ENCODE measurements at places on chromosomes 6 and 20.

GRCh38 chr6:88454658-88455057, 288.5 kb upstream of the CNR1 start:
- DNase-seq = no peak

DNA sequence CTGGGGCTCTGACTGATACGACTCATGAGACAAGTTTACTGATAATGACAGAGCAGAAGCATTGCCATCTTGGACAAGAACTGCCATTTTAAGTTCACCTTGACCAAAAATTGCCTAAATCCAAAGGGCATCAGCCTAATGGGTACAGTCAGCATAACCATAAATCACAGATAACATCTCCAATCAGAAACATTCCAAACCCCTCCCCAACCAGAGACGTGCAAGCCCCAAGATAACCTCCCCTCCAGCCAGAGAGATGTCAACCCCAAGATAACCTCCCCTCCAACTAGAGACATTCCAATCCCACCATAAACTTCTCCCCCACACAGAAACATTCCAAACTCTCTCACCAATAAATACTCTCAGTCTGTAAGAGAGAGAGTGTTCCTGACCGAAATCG, 10.5 kb downstream of the GPLD1 start:
- DNase-seq = no peak

DNA sequence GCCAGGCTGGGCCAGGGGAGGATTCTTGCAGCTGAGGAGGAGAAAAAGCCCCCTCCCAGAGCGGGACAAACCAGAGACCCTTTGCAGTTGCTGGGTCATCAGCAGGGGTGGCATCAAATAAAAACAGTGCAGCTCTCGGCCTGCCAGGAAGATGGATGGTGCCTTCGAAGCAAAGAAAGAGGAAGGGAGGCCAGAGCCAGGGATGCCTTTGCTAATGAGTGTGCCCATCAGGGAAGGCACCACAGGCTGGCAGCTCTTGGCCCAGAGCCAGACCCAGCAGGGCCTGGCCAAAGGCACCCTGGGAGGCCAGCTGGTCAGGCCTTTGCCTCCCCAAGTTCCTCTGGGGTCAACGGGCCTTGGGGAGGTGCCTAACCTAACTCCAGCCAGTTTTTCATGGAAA, 26.3 kb upstream of the ZNF318 start:
- DNase-seq = no peak

GRCh38 chr20:63224412-63225081, 8.6 kb upstream of the YTHDF1 start:
- DNase-seq = no peak

DNA sequence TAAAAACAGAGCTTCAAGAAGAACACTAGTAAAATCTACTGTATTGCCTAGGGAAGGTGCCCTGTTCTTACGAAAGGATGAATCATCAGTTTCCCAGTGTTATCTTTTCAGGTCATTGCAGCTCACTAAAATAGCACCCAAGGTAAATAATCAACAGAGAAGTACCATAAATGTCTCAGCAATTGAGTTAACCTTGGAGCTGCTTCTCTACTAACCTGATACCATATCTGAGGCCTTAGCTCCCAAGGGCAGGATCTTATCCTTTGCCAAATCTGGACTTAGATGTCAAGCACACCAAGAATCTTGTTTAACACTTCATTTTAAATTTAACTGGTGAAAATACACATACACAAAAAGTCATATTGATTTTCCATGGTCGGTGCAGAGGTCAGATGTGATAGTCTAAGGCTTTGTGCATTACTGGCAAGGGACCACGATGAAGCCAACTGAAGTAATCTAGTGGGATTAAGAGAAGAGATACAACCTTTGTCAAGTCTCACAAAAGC, 81.5 kb downstream of the EDN1 start:
- DNase-seq = no peak

DNA sequence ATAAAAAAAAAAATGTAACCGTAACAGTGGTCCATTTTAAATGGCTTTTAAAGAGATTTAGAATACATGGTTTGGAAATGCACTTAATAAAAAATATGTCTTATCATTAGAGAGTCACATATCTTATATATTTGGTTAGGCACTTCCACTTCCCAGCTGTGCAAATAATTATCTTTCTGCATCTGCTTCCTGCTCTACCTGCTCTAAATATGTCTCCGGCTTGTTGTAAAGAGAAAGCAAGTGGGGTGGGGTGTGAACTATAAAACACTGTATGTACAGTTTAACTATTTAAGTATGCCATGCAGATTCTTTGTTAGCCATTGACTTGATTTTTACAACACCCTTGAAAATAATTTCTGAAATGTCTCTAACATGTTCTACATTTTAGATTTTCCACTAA, 106.3 kb downstream of the NKAIN2 start:
- no peak for DNase-seq

DNA sequence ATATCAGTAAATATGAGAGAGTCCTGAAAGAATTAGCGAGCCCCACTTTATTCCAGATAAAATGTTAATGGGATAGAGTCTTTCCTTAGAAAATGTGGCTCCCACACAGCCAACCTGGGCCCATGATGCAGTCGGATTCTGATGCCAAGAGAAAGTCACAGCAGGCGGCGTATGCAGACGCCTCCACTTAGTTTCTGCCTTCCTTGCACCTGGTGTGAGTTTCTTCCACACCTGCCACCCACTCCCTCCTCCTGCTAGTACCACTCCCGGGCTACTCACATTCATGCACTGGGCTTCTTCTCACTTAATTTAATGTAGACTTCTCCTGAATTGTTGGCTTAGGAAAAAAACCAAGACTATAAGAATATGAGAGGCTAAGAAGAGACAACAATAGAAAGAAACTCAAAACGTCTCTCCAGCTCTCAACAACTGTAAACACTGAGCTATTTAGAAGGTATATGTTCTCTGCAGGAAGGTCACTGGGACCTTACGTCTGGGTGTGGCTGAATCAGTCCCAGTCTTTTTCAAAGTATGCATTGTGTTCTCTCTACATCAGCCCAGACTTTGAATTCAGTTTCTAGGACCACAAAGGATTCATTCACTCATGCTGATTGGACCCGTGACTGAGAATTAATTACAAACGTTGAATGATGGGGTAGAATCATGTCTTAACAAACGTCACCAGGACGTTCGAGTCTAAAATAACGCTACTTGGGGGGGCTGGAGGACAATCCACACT, 70.4 kb downstream of the GCNT2 start:
- DNase-seq = no peak

DNA sequence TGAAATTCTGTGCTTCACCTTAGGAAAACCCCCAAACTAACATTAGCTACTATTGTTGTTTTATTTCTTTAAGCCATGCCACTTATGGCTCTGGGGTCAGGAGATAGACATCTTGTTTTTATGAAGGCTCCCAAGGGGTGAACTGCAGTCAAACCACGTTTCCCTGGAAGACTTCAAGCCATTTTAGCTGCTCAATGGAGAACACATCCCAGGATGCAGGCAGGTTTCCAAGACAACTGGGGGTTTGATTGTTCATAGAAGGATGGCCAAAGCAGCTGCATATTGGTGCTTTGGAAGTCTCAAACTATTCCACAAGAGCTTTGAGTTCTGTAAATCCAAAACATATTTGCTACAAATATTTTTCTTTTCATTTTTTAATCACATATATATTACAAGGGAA, 818.0 kb downstream of the MAFB start:
- no peak for DNase-seq

- DNase-seq = no peak
Observed at GRCh38 chr6:29708432-29709179, 14.6 kb upstream of the HLA-F start.

GRCh38 chr6:28586962-28587745, 61.5 kb downstream of the GPX5 start:
- peak; percentile 22 for DNase-seq

DNA sequence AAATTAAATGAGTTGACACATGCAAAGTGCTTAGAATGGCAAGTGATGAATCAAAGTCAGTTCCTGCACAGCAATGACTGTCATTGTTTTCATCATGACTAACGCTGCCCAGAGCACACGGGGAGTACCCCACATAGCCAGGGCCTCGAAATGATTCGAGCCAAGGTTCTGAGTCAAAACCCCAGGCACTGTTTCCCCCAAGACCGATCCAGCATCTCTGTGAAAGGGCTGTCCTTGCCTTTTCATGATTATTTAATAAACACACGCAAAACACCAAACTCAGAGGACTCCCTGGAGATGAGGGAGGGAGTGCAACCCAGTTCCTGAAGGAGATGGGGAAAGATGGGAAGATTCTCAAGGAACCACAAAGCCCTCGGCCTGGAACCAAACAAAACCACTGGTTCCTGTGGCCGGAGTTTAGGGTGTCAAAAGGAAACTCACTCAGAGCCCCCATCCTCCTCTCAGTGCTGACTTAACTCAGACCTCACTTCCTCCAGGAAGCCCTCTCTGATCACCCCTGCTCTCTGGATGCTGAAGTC, 3.8 kb downstream of the PREX1 start:
- no peak for DNase-seq

DNA sequence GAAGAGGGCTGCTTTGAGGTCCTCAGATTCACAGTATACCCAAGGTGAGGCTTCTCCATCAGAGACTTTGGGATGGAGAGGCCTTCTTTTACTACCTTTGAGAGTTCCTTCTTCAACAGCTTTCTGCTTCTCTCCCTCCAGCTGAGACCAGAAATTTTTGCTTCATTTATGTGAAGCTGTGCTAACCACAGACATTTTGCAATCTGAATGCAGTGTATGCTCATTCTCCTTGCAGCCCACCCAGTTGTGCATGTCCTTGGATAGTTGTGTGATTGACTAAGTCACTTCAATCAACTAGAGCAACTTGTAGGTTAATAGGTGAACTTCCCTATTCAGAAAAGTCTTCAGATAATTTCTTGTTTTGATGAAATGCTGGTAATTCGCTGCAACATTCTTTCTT, 20.1 kb downstream of the DCBLD1 start:
- no peak for DNase-seq

DNA sequence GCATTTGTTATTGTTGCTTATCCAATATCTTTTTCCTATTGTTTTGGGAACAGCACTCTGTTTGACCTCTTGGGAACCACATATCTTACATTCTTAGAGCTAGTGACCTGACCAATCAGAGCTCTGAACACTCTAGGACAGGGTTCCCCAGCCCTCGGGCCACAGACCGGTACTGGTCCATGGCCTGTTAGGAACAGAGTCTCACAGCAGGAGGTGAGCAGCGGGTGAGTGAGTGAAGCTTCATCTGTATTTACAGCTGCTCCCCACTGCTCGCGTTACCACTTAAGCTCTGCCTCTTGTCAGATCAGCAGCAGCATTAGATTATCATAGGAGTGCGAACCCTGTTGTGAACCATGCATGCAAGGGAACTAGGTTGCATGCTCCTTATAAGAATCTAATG, 226.0 kb upstream of the TSHZ2 start:
- DNase-seq = no peak

DNA sequence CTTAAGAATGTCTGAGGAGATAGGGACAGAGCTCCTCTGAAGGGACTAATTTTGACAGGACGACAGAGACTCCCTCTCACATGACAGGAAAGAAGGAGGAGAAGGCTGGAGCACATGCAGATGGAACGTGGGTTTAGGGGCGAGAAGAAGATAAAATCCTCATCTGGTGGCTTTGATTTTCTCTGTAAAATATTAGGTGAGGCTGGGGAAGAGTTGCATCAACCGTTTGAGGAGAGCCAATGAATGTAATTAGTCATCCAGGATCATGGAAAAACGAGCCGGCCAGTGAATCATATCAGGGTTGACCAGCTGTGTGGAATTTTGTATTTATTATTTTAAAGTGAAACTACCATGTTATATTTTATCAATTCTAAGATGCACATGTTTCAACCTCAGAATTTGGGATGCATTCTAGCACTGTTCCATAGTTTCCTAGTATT, 46.9 kb upstream of the ADGRF4 start:
- no peak for DNase-seq

- DNase-seq = no peak
Observed at GRCh38 chr6:130843575-130844320, 16.5 kb downstream of the SMLR1 start.

DNA sequence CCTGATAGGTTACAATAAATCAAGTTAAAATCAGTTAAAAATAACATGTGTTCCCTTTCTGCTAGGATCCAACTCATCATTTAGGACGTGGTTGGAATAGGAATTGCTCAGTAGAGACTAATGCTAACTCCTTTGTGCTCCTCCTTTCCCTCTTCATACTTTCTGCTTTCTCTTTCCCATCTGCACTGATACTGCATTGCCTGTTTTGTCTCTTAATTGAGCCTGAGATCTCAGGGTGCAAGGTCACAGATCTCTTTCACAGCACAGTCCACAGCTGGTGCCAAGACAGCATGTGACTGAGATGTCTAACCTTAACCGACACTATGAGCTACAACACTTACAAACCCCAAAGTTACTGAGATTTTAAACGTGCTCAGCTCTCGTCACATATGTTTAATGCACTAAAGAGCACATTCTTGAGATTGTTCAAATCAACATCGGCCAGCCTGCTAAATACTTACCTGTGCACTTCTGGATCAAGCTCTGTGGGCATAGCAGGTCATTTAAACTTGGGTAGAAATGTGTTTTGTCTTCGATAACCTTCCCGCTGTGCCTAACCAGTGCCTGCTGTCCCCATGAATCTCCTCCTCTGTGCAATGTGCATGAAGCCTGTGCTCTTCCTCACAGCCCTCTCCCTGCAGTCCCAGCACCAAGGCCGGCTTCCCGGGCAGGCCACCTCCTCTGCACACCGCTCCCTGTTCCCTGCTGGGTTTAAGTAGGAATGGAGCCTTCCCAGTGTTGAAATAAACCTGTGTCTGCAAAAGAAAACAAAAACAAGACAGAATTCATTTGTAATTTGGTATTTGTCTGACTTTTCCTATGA, 39.6 kb upstream of the AFDN start:
- DNase-seq = no peak

GRCh38 chr6:83055366-83055964, 10.2 kb downstream of the UBE3D start:
- peak; percentile 63 for DNase-seq

- no peak for DNase-seq
Observed at GRCh38 chr6:134537146-134537555, 219.2 kb upstream of the SGK1 start.

GRCh38 chr6:43719511-43719910, 31.9 kb upstream of the MRPS18A start:
- no peak for DNase-seq

DNA sequence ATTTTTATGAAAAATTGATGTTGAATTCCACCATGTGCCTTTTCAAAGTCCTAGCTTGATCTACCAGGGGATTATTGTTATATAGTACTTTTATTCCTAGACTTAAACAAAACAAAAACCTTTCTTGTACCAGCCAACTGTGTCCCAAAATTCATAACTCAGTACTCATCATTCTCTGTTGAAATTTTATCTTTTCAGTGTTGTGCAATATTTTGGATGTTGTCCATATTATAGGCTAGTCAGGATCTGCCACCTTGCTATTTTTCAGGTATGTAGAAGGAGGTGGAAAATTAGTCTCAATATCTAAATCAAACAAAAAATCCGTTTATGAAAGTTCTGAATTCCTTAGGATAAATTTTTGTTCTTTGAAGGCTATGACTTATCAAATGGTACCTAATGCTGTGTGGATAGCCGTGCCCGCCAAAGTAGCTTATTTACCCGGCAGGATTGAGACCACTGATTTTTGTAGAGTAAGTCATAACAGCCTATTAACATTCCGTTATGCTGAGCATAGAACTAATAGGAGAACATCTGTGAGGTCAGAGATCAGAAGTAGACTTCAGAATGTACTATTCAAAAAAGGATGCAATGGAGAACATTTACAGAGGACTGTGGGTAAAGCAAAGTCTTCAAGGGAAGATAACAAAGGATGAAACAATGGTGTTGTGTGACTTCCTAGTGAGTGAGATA, 304.7 kb downstream of the SOX4 start:
- no peak for DNase-seq

- DNase-seq = no peak
Observed at GRCh38 chr20:17586250-17586649, 16.4 kb downstream of the DSTN start.

GRCh38 chr20:48965189-48965910, 43.8 kb downstream of the ARFGEF2 start:
- no peak for DNase-seq
